ENCODE measurements at places on chromosomes 1 and 21.

DNA sequence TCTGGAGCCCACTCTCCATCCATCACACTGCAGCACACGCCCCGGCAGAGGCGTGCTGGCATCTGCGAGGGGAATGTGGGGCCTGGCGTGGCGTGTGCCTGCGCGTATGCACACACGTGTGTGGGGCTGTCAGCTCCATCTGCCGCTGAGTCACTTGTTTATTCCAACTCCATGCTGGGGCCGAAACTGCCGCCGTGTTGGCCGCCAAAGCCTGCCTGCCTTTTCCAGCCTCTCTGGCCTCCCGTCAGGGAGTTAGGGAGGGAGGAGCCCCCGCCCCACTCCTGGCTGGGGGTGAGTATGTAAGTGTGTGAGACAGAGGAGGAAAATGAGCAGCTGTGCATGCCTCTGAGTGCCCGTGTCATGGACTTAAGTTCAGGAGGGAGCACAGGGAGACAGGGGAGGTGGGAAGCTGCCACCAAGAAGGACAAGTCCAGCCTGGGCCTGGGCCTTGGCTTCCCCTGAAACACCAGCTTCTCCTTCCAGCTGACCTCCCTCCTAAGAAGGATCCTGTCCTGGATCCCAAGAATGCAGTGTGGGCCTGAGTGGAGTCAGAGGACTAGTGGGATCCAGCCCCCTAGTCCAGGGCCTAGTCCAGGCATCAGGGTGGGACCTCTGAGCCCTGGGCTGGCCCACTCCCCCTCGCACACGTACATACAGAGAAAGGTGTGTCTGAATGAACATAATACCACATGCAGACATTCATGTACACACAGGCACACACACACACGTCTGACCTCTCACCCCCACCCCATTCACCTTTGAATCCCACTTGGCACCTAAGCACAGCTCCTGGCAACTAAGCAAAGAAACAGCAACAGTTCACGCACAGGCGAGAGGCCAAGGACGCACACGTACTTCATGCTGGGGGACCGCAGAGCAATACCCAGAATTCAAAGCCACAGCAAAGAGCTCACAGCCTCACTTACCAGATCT, 24.7 kb downstream of the MEF2D start:
- DNase-seq = no peak

GRCh38 chr1:95984798-95985374, 736.7 kb upstream of the PTBP2 start:
- no peak for DNase-seq

DNA sequence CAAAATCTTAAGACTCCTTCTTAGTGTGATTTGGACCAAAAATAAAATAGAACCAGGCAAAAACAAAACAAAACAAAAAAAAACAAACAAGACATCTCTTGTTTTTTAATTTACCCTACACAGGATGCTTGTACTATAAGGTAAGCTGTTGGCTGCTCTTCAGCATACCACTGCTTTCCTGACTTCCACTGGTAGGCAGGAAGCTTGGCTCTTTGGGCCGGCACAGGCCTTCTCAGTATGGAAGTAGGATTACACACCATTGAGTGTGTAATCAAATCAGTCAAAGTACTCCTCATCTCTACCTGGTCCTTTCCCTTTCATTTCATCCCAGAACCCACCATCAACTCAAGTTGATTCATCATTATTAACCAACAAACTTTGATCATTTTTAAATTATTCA, 61.9 kb upstream of the RGS1 start:
- no peak for DNase-seq

GRCh38 chr1:204523605-204524215, 7.5 kb downstream of the MDM4 start:
- DNase-seq = no peak

DNA sequence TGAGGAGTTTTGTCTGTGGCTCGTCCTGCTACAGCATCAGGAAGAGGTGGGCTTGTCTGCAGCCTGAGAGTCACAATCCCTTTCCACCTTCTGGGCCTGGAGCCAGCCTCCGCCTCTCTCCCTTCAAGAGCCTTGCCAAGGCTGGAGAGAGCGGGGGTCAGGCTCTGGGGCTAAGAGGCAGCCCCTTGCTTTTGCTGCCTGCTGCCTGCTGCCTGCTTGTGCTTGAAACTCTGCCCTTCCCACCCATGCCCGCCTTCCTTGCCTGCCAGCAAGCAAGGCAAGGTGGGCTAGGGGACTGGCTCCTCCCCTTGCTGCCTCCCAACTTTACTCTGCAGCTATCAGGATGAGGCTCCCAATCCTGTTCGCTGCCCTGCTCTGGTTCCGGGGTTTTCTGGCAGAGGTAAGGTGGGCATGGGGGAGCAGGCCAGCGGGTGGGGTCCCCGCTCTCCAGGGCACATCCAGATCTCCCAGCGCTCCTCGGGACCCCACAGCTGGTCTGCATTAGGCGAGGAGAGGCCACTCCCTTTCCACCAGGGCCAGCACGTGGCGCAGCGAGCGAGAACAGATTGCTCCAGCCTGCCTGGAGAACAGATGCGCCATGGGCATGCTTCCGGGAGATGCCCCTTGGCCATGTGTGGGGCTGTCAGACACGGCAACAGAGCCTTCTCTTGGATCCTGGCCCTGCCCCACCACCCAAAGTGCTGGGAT, 7.5 kb upstream of the PTPN7 start:
- DNase-seq = no peak

- DNase-seq = peak; percentile 37
Observed at GRCh38 chr21:17925899-17926298, 106.7 kb upstream of the C21orf91 start.

DNA sequence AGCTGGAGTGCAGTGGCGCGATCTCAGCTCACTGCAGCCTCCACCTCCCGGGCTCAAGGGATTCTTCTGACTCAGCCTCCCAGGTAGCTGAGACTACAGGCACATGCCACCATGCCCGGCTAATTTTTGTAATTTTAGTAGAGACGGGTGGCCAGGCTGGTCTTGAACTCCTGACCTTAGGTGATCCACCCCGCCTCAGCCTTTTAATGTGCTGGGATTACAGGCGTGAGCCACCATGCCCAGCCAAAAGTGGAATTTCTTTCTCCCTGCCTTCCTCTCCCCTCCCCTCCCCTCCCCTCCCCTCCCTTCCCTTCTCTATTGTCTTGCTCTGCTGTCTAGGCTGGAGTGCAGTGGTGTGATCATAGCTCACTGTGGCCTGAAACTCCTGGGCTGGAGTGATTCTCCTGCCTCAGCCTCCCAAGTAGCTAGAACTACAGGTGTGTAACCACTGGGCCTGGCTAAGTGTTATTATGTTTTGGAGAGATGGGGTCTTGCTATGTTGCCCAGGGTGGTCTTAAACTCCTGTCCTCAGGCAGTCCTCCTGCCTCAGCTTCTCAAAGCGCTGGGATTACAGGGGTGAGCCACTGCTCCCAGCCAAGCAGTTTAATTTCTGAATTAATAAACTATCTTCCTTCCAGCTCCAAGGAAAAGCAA, 10.0 kb upstream of the MACF1 start:
- no peak for DNase-seq

DNA sequence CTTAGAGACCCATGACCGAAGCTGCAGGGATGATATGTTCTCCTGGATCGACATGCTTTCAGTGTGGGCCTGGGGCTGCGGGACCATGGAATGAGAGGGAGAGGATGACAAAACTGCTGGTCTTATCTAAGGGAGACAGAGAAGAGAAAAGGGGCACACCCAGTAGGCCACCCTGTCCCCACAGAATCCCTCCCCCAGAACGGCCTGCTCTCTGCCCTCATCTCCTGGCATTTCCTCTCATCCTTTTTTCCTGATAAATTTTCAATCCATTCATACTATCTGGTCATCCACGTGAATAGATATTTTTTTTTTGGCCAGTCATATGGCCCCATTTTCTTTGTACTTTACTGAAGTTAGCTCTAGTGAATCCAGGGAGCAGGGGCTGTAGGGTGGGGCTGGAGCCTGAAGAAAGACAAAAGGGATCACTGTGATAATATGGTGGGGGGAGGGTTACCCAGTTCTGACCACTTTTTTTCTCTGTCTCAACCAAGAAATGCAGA, at the start of gene PKLR:
Gene PKLR (minus strand): TSS at position 97 of the 500 bp plus-strand sequence. CDS start 43 bp downstream, at position 54.
- DNase-seq = no peak

- DNase-seq = no peak
Observed at GRCh38 chr1:186532466-186532865, 71.6 kb upstream of the PDC start.

- DNase-seq = no peak
Observed at GRCh38 chr1:186178426-186179043, 196.5 kb downstream of the TPR start.
